Renal pelvis (tissue), 12 donors: ENCODE measurements at places on chromosomes 4 and X.

GRCh38 chrX:120311727-120312063, 434 bp upstream of the TMEM255A start:
- no peak for DNase-seq

DNA sequence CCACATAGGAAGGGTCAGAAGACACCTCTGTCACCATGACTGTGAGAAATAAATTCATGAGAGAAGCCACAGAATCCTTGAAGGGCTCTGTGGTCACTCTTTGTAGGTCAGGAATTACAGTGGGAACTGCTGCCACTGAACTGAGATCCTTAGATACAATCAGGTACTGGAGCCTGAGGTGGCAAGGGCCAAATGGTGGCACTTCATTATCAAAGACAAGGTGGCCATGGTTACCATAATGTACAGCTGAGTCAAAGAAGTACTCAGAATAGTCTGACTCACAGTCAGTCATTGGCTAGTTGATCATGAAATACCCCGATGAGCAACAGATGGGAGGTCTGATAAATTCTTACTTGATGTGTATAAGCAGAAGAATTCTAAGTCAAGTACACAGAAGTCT, 131.9 kb downstream of the RTL3 start:
- no peak for DNase-seq

- no peak for DNase-seq
These were observed 10.9 kb downstream of the HHIP start for GRCh38 chr4:144656850-144657249.

- DNase-seq: no peak
These were observed 326.8 kb downstream of the RAPGEF2 start for GRCh38 chr4:159429693-159430035.

GRCh38 chrX:3728454-3728853, 15.0 kb upstream of the PRKX start:
- DNase-seq: no peak

DNA sequence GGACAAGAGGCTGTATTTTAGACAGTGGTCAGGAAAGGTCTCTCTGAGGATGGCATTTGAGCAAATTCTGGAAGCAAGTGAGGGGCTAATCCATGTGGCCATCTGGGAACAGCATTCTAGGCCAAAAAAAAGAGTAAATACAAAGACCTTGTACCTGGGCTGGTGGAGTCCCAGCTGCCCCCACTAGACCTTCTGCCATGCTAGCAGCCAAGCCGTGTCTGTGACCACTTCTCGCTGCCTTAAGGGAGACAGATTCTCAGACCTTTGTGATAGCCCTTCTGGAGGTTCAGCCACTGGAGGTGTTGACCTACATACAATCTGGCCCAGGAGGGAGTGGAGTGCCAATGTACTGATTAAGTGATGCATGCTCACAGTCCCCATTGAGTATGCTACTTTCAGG, 506.2 kb downstream of the MID1IP1 start:
- no peak for DNase-seq

- no peak for DNase-seq
These were observed 77.1 kb upstream of the LSM6 start for GRCh38 chr4:146098397-146098796.

DNA sequence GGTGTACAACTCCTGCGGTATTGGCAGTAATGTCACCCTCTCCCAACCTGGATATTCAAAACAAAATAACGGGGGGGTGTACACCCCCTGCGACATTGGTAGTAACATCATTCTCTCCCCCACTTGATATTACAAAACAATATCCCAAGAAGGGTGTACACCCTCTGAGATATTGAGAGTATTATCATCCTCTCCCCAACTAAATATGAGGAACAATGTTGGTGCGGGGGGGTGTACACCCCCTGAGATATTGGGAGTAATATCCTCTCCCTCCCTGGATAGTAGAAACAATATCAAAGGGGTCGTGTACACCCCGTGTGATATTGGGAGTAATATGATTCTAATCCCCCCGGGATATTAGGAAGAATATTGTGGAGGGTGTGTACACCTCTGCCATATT, 71.4 kb upstream of the ADGRA3 start:
- DNase-seq: no peak

GRCh38 chr4:153465615-153466080, 512 bp upstream of the TMEM131L start:
- peak; percentile 66 for DNase-seq

DNA sequence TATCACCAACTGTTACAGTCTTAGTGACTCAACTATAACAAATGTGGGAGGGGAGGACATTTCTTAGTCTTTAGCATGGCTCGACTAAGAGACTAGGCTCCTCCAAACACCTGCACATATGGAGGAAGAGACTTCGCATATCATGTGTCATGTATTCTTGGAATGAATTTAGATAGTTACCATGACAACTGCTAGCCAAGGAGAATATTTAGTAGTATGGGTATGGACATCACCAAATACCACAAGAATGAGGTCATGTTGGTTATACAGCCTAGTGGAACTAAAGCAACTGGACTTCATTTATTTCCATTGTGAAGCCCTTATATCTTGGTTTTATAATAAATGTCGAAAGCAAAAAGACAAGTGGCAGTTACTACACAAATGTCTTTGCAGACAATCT, 512.3 kb downstream of the CFAP47 start:
- no peak for DNase-seq

- DNase-seq: no peak
These were observed 46.6 kb downstream of the IL13RA2 start for GRCh38 chrX:114970806-114971205.

DNA sequence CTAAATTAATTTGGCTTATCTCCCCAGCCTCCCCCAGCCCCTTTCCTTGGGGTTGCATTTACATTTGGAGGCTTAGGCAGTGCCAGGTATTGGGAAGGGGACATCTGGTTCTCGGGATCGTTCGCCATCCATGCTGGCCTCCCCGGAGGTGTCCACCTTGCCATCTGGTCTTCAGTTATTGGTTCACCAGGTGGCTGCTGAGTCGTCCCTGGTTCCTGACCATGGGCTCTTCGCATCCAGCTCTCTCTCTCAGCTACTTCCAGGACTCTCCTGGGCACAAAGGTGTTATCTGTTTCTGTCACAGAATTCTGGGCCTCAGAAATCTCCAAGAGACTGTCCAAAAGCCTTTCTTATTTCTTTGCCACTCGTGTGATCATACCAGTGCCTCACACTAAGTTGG, 75.4 kb upstream of the SCOC start:
- no peak for DNase-seq

DNA sequence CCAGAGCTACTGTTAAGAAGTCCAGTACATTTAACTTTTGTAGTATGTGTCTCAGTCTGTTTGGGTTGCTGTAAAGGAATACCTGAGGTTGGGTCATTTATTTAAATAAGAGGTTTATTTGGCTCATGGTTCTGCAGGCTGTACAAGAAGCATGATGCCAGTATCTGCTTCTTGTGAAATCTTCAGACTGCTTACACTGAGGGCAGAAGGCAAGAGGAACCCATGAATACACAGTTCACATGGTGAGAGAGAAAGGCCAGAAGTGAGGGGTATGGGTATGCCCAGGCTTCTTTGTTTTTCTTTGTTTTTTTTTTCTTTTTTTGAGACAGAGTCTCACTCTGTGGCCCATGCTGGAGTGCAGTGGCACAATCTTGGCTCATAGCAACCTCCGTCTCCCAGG, 6.0 kb upstream of the CISD2 start:
- no peak for DNase-seq

DNA sequence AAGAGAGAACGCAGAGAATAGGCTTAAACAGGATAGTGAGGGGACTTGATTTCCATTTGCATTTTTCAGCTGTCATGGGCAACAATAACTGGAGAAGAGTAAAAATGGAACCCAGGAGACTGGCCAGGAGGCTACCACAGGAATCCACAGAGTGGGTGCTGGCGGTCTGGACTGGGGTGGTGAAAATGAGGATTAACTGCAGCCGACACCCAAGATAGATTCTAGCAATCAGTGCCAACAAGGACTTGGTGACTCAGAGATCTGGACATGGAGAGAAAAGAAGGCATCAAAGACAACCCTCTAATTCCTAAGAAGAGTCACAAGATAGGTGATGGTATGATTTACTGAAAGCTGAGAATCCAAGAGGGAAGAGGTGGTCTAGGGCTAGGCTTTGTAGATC, 102.8 kb downstream of the ATP8A1 start:
- DNase-seq: no peak

DNA sequence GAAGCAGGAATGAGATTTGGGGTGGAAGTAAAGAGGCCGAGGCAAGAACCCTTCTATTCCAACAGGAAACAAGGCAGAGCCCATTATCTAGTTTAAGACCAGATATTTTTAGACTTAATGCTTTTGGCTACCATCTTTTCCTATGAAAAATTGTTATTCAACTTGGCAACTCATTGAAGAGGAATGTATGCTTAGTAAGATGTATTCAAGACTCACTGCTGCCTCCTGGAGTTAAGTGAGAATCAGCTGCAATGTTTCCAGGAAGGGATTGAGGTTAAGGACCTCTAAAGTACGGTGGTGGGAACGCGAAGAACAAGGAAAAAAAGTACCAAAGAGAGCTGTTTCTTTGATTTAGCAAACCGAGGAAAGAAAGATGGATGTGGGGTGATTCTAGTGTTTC, 89.1 kb downstream of the RAPGEF2 start:
- DNase-seq: no peak

DNA sequence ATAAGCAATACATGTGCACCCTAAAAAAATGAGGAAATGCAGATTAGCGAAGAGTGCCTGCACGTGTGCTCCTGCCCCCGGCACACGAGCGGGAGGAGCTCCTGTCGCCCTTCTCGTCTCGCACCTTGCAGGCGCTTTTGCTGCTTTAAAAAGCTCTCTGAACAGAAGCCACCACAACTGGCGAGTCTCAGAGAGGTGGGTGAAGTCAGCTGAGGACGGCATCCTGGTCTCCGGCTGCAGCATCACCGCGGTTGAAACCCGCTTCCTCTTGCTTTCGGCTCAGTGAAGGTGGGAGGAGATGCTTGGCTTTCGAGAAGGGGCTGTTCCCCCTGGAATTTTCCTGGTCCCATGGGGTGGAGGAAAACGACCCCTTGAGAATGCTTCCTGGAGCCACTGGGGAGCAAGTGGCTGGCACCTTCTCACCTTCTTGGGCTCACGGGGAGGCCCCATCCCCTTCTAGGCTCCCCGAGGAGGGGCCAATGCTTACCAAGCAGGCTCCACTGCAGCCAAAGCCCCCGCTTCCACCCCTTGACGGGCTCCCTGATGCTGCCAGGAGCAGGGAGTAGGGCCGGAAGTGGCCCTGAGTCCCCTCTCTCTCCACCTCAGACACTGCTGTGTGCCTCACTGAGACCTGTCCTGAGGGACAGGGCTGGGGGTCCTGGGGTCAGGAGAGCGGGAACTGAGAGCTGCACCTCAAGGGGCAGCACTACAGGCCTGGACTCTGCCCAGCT, 29.2 kb upstream of the MXD4 start:
- DNase-seq: no peak

GRCh38 chrX:54063361-54063760, 19.1 kb upstream of the PHF8 start:
- no peak for DNase-seq

- no peak for DNase-seq
These were observed 509.6 kb upstream of the DIPK2B start for GRCh38 chrX:45710081-45710801.

DNA sequence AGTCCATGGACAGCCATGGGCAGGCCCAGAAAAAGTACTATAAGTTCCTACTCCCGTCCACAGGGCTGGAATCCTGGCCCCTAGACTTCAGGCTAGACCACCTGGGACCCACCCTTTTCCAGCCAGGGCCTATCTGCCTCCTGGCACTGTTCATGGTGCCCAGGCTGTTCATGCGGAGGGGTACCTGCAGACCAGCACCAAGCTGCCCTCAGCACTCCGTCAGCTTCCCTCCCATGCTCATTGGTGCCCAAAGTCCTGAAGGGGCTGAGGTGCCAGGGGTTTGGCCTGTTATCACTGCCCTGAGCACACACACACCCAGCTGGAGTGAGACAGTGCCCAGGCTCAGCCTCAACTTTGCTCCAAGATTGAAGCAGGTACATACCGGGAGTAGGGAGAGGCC, 477.7 kb downstream of the STPG2 start:
- DNase-seq: no peak

GRCh38 chr4:7134737-7135388, 57.5 kb upstream of the SORCS2 start:
- no peak for DNase-seq
